ENCODE measurements at places on chromosomes 3 and 15.

DNA sequence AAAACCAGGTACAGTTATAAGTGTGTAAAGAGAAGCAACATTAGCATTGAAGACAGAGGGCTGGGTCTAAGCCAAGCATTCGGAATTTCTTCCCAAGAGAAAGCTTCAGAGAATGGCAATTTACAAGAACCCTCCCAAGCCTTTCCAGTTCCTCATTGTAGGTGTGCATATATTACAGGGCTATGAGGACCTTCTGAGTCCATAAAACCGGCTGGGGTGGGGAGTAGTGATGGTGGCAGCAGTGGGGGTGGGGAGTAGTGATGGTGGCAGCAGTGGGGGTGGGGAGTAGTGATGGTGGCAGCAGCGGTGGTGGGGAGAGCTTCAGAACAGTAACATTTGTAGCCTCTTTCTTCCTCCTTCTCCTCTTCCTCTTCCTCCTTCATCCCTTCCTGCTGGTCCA, 368.7 kb upstream of the UMPS start:
- DNase-seq, result no peak

GRCh38 chr3:50122071-50122470, 33.1 kb upstream of the SEMA3F start:
- no peak for DNase-seq

GRCh38 chr3:132654721-132655120, 4.9 kb downstream of the ACAD11 start:
- DNase-seq, result no peak

DNA sequence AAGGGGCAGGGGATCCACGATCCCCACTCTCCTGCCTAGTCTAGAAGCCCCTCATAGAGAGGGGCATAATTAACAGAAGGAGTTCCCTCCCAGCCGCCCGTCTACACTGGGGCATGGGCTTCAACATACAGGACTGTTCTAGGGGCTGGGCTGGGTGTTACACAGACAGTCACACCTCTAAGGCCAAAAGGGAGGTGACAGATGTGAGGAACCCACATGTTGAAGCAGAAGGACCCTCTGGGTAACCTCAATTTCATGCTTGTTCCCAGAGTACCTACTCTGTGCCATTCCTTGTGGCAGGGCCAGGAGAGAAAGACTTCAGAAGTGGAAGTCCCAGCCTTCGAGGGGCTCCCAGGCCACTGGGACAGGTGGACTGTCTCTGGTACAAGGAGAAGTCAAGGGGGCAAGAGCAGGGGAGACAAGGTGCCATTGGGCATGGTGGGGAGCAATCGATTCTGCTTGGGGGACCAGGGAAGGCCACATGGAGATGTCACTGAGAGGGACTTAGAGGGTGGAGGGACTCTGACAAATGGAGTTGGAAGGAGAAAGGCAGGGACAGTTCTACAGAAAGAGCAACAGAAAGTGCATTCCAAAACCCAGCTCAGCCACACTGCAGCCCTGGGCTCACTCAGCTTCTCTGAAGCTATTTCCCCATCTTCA, 71.3 kb downstream of the CPN2 start:
- DNase-seq, result no peak

DNA sequence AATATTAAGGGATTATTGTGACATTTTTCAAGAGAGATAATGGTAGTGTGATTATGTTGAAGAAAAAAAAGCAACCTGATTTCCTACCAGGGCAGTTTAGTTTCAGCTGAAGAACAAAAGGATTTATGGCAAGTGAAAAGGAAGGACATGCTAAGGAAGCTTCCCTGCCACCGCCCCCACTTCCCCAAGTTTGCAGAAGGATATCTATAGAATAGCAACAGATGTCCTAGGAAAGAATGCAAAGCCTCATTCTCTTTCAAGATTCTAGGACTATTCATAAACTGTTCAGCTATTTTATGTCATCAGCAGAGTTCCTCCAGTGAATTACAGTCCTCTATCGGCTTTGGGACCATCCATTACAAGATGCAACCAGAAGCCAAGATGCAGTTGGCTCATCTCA, 160.8 kb downstream of the SATB1 start:
- DNase-seq, result no peak

DNA sequence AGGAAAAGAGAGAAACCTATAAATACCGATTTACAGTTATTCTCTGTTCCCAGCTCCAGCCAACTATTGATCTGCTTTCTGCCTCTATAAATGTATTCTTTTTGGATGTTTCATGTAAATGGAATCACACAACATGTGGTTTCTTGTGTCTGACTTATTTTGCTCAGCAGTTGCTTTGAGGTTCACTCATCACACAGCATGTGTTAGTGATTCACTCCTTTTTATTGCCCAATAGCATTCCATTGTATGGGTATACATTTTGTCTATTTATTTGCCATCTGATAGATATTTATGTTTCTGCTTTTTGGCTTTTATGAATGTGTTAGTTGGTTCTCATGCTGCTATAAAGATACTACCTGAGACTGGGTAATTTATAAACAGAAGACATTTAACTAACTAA, 23.6 kb downstream of the CCR1 start:
- DNase-seq, result no peak

GRCh38 chr15:91649016-91649415, 204.5 kb upstream of the SLCO3A1 start:
- no peak for DNase-seq

DNA sequence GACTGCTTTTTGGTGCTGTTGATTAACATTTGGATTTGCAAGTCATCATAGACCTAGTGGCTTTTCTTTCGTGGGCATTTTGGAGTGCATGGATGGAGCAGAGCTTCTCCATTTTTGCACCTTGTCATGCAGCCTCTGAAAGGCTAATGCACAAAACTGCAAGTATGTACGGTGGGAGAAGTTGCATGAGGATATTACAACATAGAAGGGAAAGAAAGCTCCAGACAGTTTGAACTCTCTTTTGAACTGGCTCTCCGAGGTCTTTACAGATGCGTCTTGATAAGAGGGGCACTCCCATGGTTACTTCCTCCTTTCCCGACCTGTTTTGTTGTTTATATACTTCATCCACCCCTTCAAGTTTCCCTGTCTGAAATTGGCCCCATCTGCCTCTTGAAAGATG, 147.1 kb upstream of the GBE1 start:
- no peak for DNase-seq

GRCh38 chr3:184676927-184677326, 34.9 kb downstream of the MAGEF1 start:
- no peak for DNase-seq

Data from NCI-H2029 treated with DMSO at 0.1 percent for 48 hours (cell line).